NCI-H2029 treated with DMSO at 0.1 percent for 48 hours (cell line): ENCODE measurements at places on chromosomes 11 and 22.

DNA sequence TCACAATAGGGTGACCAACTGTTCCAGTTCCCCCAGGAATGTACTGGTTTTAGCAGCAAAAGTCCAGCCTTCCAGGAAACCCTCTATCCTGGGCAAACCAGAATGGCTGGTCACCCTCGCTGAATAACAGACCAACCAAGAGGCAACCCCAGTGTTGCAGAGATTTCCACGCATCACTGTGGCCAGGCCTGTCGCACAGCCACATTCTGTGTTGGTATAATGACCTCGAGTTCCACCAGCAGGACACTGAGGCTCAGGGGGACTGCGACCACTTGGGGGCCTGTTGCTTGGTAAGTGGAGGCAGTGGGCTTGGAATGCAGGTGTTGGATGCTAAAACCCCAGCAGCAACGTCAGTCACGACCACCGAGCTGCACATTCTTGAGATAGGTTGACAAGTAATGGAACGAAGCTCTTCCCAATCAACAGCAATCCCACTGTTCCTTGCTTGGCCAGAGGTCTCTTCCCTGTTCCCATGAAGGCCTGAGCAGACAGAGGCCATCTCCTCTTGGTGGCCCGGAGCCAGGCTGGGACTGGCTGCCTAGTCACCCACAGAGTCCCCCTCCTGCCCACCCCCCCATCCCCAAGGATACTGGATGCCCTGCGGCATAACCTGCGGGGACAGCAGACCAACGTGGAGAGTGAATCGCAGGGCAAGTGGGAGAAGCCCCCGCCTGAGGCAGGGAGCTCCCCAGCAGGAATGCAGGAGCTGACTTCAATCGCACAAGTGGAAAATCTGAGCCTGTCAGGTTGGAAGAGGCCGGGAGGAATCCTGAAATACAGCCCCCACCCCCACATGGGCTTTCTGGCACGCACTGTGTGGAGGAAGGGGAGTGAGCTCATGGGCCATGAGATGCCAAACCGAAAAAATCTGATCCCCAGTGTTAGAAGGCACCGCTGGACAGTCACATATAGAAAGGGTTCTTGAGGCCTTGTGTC lies 43.4 kb upstream of the MN1 start:
- no peak for DNase-seq

DNA sequence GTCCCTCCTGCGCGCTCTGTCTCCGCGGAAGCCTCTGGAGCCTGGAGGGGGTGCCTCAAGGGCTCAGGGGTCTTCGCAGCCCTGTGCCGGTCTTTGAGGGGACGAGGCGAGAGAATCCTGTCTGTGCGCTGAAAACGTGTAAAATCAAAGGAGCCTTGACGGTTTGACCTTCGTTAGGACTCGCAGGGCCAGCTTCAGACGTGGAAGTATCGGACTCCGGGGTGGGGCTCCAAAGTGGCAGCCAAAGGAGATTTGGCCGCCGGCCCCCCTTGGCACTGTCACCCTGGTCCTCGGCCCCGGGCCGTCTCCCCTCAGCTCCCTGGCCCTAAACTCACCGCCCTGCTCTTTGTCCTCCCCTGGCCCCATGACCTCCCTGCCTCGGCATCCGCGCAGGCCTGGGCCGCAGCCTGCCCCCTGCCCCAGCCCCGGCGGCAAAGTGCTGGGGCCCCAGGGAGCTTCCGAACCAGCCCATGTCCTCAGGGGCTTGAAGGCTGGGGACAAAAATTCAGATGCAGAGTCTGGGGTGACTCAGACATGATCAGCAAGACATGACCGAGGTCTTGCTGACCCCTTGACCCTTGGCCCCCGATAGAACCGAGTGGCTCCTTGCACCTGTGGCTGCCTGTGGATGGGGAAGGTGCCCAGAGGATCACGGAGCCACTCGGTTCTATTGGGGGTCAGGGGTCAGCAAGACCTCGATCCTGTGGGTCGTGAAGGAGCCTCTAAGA lies 6.9 kb upstream of the PHRF1 start:
- DNase-seq = no peak

GRCh38 chr11:82883853-82884252 lies 16.4 kb downstream of the PRCP start:
- no peak for DNase-seq

GRCh38 chr11:87252869-87253268 lies 215.1 kb downstream of the TMEM135 start:
- no peak for DNase-seq

GRCh38 chr11:3830088-3830487 lies 10.7 kb downstream of the RHOG start:
- DNase-seq = no peak

- no peak for DNase-seq
Observed at GRCh38 chr22:37762389-37762836, 45.3 kb upstream of the GCAT start.

DNA sequence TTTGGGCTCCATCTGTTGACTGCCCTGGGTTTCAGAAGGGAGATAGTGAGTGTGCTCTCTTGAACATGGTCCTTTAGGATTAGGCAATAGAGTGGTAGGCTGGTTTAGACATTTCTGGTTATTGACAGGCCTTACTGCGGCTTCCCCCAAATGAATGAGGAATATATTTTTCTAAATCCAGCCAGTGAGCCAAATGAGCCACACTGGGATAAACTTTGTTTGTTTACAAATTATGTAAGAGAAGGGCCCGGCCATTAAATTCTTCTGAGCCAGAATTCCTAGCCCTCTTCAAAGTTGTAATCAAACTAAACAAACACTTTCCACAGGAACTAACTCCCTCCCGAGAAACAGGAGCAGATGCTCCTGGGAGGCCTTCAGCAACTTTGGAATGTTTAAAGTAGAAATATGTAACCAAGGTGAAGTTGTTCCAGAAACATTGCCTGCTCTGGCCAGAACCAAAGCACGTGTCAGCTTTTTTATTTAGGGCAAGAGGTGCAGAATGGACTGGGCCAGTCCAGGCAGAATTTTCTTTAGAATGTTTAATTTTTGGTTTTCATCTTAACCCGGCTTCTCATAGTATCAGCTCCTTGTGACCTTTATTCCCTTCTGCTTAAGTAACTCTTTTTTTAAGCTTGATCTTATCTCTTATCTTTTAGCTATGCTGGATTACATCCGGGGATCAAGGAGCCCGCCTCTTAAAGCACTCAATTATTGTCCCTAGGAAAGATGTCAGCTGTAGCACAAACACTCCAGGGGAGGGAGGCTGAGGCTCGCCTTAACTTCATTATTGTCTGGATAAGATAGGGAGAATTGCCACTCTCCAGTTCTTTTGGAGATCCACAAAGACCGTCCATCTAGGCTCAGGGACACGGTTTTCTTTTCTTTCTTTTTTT lies 28.7 kb downstream of the ZNRF3 start:
- DNase-seq = no peak

DNA sequence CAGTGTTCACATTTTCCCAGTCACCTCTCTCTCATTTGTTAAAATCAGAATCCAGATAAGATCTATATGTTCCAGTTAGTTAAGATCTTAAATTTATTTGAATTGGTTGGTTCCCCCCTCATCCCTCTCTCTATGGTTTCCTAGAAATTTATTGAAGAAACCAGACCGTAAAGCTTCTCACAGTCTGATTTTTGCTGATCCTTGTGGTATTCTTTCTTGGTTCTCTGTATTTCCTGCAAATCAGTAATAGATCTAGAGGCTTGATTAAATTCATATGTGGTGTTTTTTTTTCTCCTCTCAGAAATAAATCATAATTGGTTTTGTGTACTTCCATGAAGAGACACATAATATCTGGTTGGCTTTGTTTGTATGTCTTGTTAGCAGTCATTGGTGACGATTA lies 147.5 kb downstream of the TMEM135 start:
- no peak for DNase-seq

DNA sequence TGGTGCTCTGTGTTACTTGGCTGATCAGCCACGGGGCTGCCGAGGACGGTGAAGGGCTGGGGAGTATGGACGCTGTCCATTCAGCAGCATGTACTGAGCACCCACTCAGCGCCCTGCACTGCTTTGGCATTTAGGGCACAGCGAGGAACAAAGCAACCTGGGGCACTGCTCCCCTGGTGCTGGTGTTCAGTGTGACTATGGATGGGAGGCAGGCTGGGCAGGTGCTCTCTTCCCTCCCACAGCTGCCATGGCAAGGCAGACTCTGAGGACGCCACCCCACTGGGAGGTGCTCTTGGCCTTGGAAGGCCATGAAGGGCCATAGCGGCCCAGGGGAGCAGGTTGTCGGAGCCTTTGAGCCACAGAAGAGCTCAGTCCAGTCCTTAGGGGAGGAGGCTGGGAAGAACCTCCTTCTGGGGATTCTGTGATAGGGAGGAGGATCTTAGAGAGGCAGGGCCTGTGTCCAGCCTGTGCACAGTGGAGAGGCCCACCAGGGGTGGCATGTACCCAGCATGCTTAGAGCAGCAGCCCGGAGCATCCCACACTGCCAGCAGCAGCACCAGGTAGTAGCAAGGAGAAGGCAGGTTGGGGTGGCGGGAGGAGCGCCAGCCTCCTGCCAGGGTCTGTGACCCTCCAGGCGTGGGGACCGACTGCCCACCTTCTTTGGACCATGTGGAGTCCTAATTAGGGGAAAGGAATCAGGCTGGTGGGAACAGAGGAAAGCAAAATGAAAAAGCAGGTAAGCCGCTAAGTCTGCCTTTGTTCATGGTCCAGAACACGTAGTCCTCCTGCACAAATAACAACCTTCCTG lies 141.8 kb downstream of the MPPED1 start:
- no peak for DNase-seq

DNA sequence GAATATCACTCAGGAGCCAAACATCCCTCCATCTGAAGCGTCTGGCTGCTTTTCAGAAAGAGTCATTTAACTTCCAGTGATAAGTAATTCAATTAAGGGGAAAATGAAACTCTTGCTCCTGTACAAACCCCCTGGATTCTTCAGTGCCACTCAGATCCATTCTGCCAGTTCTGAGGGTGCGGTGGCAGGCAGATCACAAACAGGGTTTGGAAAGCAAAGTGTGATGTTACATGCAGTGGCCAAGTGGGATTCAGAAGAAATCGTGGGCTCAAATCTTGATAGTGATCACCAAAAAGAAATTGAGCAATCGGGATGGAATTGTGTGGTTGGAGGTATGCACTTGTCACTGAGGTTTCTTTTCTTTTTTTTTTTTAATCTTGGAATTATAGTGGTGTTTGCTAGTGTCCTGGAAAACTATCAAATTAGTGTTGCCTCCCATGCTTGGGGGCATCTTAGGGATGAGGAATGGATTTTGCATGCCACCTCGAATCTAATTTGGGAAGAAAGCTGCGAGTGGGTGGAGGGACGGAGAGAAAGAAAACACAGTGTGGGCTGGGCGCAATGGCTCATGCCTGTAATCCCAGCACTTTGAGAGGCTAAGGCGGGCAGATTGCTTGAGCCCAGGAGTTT lies 22.5 kb upstream of the RTL6 start:
- DNase-seq = no peak

DNA sequence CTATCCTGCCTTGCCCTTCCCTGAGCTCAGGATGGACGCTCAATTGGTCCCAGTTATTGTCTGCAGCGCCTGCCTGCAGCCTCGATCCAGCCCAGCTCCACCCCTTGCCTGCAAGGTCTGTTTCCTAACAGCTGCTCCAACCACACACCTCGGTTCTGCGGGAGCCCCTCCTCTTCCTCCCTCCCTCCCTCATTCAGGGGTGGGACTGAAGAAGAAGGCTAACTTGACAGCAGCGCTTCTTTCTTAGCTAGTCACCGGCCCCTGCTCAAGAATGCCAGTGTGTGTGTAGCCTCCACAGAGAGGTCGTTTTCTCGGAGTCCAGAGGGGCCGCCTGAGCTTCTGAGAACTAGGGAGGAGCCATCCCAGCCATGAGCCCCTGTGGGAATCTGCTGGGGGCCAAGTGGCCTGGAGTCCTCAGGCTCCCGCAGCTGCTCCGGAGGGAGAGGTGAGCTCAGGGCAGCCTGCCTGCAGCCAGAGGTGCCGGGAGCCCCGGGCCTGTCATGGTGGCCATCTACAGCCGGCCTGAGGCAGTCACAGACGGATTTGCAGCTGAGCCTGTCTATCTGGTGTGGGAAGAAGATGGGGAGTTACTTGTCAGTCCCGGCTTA lies 36.1 kb downstream of the LIMK2 start:
- no peak for DNase-seq
